ENCODE measurements at places on chromosomes 4 and X.

DNA sequence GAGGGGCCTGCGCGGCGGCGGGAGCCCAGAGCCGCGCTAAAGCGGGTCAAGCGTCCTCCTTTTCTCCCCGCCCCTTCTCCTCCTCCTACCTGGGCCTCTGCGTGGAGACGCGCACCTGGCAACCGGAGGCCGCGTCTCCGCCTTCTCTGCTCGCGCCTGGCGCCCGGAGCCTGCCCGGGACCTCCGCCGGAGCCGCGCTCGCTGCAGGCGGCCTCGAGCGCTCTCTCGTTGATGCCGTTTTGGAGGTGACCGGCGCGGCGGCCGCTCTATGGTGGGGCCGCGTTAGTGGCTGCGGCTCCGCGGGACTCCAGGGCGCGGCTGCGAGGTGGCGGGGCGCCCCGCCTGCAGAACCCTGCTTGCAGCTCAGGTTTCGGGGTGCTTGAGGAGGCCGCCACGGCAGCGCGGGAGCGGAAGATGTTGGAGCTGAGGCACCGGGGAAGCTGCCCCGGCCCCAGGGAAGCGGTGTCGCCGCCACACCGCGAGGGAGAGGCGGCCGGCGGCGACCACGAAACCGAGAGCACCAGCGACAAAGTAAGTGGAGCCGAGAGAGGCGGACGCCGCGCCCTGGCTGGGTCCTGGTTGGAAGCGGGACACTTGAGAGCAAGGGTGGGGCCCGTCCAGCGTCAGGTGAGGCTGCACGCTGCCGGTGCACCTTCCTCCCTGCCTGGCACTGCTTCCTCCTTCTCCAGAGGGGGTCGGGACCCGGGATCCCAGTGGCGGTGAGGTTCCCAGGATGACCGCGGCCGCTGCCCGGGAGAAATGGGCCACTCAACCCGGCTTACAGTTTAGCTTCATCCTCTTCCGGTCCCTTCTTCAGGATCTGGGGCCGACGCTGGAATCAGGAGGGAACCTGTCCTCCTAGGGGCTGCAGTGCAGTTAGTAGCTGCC is at the start of gene CDS1:
TSS of gene CDS1 (plus strand) at position 140 of the 888 bp plus-strand sequence. CDS start at position 415, 275 bp downstream.
- DNase-seq: no peak

DNA sequence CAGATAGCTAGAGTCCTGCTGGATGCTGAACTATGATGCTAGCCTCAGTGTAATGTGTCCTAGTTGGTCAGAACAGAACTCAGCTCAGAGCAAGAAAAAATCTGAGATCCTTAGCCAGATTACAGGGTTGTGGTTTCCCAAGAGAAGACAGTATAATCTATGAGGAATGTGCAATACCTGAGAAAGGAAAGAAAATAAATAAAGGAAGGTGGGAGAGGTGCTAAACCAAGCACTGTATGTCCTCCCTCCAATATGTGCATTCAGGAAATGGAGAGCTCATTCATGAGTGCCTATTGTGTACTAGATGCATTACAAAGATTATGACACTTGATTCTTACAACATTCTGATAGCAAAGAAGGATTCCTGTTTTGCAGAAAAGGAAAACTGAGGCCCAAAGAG is 7.5 kb downstream of the USP26 start:
- DNase-seq: no peak

DNA sequence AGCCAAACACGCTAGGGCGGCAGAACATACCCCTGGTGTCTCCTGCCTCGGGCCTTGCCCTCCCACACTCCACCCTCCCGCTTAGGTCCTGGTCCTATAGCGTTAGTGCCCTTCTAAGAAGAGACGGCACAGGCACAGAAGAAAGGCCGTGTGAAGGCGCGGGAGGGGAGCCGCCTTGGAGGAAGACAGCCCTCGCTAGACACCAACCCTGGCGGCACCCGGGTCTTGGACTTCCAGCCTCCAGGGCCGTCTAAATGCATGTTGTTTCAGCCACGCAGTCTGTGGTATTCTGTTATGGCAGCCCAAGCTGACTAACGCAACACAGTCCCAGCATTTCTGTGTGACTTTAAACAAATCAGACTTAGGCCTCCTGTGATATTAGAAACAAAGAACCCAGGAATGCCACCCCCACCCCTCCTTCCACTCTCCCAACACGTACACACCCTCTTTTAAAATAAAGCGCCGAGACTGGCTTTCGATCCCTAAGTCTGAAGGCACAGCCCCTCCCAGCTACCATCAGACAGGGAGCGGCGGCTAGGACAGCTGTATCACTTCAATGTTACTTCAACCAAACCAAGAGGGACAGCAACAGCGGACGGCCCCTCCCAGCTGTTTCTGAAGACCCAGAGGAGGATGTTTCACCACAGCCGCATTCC is 128.0 kb downstream of the AFAP1 start:
- no peak for DNase-seq

DNA sequence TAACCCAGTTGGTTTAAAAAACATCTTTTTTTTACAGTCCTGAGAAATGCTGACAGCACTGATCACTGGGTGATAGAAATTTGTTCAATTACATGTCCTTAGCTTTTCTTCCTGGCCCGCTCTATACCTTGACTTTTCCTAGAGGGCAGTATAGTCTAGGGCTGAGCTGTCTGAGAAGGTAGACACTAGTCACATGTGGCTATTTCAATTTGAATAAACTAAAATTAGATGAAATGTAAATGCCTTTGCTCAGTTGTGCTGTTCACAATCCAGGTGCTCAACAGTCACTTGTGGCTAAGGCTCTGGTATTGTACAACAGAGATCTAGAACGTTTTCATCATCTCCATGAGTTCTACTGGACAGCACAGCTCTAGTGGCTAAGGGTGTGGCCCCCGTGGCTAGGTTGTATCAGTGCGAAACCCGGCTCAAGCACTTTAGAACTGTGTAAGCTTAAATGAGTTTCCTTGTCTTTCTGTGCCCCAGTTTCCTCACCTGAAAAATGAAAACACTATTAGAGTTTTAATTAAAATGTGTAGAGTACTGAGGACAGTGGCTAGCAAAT is 111.6 kb upstream of the WDR17 start:
- DNase-seq: no peak

DNA sequence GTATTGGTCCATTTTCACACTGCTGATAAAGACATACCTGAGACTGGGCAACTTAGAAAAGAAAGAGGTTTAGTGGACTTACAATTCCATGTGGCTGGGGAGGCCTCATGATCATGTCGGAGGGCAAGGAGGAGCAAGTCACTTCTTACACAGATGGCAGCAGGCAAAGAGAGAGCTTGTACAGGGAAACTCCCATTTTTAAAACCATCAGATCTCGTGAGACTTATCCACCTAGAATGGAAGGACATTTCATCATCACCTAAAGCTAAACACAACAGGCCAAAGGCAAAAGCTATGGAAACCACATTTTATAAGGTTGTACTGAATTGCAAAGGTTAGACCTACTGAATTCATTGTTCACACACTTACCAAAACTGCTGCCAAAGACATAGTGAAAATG is 6.0 kb upstream of the SLC25A43 start:
- DNase-seq: no peak

Measured in cortex of kidney (tissue), 1 donor.